Cardiac fibroblast (primary cell): ENCODE measurements at places on chromosomes 1 and 21.

DNA sequence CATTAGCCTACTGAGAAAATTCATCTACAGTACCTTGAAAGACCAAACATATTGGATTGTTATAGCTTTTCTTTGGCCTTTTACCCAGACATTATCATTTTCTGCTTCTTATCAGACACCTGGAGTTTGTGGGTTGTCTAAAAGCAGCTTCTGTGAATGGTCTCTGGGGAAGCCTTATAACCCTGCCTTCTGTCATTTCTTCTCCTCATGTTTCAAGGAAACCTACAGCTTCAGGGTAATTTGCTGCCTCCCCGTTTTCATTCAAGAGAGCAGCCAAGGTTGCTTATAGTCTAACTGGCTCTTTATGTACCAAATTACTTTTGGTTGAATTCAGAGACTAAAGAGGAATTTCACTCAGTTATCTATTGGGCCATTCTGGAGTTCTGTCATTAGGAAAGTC, 288.3 kb upstream of the SGIP1 start:
- DNase-seq, result no peak

- no peak for DNase-seq
These were observed 192.9 kb downstream of the PCP4 start for GRCh38 chr21:40060083-40060677.

GRCh38 chr1:245829826-245830225, 675.0 kb downstream of the KIF26B start:
- no peak for DNase-seq

DNA sequence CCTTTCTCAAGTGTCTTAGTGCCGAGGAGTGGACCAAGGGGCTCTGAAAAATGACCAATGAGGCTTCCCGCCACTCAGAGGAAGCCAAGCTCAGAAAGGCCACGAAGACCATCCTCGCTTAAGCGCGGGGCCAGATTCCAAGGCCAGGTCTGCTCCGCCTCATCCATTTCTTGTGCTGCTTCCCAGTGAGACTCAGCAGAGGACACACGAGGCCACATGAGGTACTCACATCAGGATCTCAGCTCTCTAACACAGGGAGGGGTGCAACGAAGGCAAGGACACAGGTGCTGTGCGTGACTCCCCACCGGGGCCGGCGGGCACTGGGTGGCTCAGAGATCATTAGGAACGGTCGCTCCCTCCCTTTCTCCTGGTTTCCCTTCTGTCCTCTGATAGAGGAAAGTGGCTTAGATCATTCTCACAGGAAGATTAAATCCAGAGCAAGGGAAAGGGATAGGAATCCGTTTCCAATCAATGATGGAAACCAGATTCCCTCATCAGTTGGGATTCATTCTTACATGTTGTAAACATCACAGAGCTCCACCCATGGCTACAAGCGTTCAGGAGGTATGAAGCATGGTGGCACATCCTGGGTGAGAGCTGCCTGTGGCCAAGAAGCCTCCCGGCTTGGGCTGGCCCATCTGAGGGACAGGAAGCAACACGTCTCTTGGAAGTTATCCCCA, 46.7 kb downstream of the CAPZB start:
- DNase-seq, result no peak

- DNase-seq, result no peak
These were observed 51.5 kb downstream of the SH3BGR start for GRCh38 chr21:39503123-39503762.

- DNase-seq, result peak; percentile 67
These were observed 96.9 kb downstream of the PAPPA2 start for GRCh38 chr1:176559878-176560277.

DNA sequence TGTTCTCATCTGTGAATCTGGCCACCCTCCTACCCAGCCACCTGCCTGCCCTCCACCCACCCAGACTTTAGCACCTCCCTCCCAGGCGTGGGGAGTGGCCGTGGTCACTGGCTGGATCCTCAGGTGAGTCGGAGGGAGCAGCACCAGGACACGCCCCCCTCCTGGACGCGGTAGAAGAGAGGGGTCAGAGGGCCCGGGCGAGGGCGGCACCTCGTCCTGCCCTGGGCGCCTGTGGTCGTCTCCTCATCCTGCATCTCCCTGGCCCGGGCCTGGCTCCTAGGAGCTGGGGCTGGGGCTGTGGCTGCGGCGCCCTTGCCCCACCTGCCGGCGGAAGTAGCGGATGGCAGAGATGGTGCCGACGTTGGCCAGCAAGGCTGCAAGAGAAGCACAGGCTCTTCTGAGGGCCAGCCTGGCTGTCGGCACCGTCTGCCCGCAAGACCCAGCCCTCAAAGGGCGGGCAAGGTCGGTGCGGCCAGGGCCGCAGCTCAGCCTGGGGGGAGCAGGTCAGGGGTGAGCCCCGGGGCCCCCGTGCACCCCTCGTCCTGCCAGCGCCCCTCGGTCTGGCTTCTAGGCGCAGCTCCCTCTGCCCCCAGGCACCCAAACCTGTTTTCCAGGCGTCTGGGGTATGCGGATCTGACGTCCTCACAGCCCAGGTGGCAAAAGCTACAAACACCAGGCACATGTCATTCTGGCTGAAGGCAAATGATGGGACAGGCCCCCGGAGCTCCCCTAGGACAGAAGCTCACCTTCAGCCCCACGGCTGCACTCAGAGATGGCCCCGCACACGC, 5.8 kb downstream of the PERM1 start:
- DNase-seq, result peak; percentile 58

DNA sequence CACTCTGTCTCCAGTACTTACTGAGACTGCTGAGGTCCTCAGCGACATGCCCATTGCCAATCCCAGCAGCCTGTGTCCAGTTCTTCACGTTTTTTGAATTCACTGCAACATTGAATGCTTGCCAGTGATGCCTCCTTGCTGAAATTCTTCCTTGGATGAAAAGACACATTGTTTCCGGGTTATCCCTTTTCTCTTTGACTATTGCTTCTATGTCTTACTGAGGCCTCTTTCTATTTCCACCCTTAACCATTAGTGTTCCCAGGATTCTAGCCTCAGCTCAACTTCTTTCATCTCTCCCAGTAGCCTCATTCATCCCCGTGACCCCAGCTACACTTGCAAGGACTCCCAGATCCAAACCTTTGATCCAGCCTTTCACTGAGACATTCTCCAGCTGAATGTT, 46.5 kb upstream of the KIF26B start:
- no peak for DNase-seq

- DNase-seq, result no peak
These were observed 129.3 kb upstream of the GJB5 start for GRCh38 chr1:34625521-34626015.

DNA sequence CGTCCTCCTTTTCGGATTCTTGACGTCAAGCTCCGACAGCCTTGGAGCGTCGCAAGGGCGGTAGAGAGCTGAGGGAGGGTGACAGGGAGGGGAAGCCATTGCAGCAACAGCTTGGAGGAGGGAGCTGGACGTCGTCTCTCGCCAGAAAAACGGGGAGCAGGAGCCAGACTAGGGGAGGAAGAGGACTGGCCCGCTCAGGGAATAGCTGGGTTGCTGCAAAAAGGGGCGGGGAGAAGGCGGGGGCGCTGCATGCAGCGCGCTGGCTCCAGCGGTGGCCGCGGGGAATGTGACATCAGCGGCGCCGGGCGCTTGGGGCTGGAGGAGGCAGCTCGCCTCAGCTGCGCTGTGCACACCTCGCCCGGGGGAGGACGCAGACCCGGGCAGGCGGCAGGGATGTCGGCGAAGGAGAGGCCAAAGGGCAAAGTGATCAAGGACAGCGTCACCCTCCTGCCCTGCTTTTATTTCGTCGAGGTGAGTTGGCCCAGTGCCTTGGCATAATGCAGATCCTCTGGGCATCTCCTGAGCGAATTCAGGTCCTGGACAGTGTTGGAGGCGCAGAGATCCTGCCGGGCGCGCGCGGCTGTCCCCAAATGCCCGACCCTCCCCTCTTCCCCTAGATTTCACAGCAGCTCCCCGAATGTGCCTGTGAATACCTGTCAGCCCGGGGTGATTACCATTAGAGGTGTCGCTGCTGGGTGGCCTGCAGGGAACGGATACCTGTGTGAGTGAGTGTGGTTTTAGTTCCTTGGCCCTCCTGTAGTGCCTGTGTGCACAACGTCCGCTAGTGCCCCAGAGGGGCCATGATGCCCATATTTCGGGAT, at the start of gene PLPPR4:
Gene PLPPR4, plus strand, starts transcription at position 292 of the 821 bp plus-strand sequence. Its CDS starts 102 bp downstream, at position 394.
- DNase-seq, result peak; percentile 11

GRCh38 chr1:84722794-84723193, 32.5 kb upstream of the SSX2IP start:
- peak; percentile 66 for DNase-seq

- peak; percentile 53 for DNase-seq
These were observed 847 bp upstream of the RORC start for GRCh38 chr1:151832318-151832980.

- peak; percentile 75 for DNase-seq
These were observed 39.0 kb downstream of the LPAR3 start for GRCh38 chr1:84853741-84854721.

DNA sequence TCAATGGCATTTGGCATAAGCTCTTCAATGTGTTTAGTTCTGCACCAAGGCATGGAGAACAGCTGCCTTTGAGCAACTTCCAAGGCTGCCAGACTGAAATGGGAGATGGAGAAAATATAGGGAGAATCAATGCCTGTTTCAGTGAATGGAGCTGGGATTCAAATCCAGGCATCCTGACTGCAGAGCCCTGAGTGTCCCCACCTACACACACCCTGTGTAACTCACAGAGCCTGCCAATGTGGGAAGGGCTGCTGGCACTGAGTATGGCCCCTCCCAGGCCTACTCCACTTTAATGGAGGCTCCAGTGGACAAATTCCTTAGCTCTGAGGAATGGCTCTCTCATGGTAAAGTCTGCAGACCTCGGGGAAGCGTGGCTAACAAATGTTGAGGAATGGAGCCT, 145.6 kb upstream of the TNR start:
- DNase-seq, result no peak

DNA sequence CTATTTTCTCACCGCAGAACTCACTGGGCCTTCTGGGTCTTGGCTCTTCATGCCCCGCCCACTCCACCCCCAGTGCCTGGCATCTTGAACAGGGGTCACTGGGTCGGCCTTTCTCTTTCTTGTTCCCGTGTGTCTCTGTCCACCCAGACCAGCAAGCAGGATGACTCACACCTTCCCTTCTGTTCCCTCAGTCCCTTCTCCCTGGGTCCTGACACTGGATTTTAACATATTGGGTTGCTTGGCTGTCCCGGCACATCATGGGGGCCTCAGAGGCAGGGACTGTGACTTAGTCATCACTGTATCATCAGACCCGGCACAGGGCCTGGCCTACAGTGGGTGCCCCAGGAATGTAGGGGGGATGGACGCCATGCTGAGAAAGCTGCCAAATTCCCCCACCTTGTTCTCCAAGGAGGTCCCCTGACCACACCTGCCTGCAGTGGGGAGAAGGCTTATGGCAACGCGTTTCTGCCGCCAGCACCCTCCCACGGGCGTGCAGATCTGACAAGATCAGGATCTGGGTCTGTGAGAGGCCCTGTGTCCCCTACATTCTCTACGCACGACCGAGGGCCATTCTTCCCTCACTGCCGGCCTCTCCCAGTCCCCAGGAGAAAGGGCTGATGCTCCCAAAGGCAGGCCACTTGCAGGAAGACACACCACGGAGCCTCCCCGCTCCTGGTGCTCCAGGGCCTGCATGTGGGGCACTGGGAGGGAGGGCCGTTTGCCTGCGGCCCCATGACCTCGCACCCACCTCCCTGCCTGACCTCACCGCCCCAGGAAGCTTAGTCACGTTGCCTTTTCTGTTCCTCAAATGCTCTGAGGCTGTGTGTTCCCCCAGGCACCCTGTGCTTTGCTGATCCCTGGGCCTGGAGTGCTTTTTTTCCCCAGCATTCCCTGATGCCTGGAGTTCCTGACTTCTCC, 157.2 kb upstream of the TMEM51 start:
- DNase-seq, result peak; percentile 41

GRCh38 chr1:163063143-163063542, 6.0 kb upstream of the RGS4 start:
- DNase-seq, result no peak

DNA sequence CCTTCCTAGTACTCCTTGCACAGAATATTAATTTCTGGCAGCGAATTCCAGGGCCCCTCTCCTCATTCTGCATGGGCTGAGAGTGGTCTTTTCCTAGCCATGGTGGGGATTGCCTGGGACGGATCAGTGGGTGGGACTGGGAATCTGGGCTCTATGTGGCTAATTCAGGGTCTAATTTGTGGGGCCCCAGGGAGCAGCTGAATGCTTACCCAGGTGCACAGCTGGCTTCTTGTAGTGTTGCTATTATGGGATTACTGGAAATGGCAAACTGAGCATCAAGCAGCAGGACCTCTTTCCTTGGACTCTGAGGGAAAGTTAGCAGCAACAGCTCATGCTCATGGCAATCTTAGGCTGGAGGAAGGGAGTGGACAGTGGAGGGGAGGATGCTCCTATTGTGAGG, 187.1 kb upstream of the CACNA1E start:
- no peak for DNase-seq

GRCh38 chr1:35369922-35370671, 101.6 kb downstream of the ZMYM4 start:
- DNase-seq, result peak; percentile 82

- no peak for DNase-seq
These were observed 14.6 kb upstream of the CAMSAP2 start for GRCh38 chr1:200724064-200724463.

GRCh38 chr1:248404024-248404423, 1.2 kb downstream of the OR2T1 start:
- DNase-seq, result peak; percentile 1

DNA sequence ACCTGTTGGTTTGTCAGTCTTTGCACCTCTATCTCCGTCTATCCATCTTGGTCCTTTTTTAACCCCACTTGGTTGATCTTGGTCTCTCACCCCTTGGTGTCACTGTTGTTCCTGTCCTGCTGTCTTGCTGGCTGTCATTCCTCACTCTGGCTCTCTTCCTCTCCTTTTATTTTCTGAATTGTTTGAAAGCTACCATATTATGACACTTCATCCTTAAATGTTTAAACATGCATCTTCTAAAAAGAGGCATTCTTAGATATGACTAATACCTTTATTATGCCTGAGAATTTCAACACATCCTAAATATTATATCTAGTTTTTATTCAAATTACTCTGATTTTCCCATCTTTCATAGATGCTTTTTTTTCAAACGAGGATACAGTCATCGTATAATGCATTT, 37.0 kb downstream of the BACH1 start:
- peak; percentile 39 for DNase-seq

DNA sequence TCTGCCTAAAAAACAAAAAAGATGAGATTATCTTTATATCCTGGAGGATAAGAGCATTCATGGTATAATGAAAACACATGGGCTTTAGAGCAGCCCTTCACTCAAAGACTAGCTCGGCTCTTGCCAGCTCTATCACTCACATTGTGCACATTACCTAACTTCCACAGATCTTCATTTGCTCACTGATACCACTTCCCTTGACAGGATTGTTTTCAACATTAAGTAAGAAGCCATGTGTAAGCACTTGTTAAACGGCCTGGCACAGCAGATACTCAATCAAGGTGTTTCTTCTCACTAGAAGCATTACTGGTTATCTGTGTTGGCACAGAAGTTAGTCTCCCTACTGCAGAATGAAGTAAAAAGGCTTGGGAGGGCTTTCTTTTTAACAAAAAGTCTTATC, 18.7 kb downstream of the LPGAT1 start:
- no peak for DNase-seq

- no peak for DNase-seq
These were observed 29.9 kb downstream of the MAP10 start for GRCh38 chr1:232835166-232835565.

GRCh38 chr1:32014199-32014947, 705 bp downstream of the KHDRBS1 start:
- DNase-seq, result peak; percentile 60

DNA sequence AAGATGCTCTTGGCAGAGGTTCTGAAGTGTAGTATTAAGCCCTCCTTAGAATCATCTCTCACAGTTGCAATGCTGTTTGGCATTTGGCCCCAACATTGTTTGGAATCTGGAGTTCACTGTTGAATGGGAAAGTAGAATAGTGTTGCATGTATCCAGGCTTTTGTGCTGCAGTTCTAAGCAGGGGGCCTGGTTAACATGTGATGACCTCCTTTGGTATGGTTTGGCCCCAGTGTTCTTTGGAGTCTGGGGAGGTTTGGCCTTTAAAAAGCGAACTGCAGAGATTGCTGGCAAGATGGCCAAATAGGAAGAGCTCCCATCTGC, 61.8 kb upstream of the PLD5 start:
- no peak for DNase-seq
